ENCODE measurements at places on chromosomes 12 and 14.

GRCh38 chr12:57278465-57279381, 27.7 kb upstream of the STAC3 start:
- DNase-seq = no peak

- DNase-seq = no peak
These were observed 89.3 kb downstream of the EPS8 start for GRCh38 chr12:15699886-15700285.

DNA sequence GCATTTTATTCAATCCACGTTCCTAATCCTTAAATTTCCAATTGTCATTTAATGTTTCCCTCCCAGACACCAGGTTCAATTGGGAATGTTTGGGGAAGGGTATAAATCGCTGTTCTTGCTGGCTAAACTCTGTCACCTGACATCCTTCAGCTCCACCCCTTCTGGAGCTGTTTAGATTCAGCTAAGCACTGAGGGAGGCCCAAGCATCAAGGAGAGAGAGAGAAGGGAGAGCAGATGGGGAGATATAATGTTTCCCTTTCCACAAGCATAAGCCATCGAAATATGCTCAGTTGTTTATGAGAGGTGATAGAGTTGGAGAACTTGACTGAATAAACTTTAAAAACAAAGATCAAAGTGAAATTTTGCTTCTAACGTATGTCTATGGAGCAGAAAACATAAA, 1.8 kb downstream of the ABCC9 start:
- no peak for DNase-seq

GRCh38 chr12:50401500-50402081, 906 bp downstream of the LARP4 start:
- no peak for DNase-seq

DNA sequence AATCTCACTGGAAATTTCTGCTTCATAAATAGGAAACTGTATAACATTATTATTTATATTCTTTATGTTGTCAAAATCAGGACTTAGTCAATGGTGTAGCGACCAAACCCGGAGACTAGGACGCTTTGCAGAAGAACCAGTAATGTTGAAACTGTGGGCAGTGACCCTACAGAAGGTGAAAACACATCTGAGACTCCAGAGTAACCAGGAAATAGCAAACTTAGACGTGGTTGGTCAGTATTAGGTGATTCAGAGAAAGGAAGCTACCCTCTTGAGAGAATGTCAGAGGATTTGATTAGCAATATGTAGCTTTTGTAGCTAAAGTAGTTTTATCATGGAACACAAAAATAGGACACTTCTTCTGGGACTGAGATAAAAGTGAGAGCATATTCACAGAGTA, 381.9 kb downstream of the SLC16A7 start:
- no peak for DNase-seq

DNA sequence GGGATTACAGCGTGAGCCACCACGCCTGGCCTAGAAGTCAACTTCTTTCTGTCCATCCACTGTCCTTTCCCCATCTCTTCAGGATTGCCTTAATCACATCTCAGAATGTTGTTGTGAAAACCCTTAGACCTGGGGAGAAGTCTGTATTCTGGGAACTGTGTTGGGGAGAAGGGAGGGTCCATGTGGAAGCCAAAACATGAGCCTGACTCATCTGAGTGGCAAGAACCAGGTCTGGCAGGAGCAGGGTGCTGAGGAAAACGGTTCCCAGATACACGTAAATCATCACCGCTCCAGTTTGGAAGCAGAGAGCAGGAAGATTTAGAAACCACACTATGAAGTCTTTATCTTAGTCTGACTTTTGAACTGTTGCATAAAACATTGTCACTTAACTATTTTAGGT, 245.6 kb upstream of the RGS6 start:
- DNase-seq = no peak

DNA sequence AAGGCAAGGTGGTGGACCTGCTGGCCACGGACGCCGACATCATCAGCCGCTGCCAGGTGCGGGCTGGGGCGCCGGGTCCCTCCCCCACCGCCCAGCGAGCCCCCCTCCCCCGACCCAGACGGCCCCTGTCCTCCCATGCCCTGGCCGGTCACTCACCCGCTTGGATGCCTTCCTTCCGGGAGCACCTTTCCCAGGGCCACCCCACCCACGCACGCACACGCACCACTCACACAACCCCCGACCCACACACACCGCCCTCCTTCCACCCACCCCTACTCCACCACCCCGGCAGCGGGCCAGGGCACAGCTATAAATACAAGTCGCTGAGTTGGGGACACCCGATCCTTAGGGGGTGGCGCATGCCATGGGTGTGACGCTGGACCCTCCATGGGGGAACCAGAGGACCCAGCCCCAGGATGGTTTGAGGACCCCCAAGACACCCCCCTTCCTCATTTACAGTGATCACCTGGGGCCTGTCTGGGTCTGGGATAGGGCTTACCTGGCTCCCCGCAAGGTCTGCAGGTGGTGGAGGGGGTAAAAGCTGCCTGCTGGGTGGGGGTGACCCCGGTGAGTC, 465 bp downstream of the ADSS1 start:
- no peak for DNase-seq

- DNase-seq = no peak
These were observed 592 bp downstream of the KRT7 start for GRCh38 chr12:52233462-52234207.

GRCh38 chr12:100199023-100199346, 1.6 kb upstream of the ACTR6 start:
- no peak for DNase-seq

- no peak for DNase-seq
These were observed 5.7 kb downstream of the TMEM121 start for GRCh38 chr14:105531894-105532623.

- no peak for DNase-seq
These were observed 21.0 kb downstream of the HPD start for GRCh38 chr12:121837680-121838079.

GRCh38 chr12:76409074-76409473, 60.9 kb upstream of the BBS10 start:
- DNase-seq = no peak

DNA sequence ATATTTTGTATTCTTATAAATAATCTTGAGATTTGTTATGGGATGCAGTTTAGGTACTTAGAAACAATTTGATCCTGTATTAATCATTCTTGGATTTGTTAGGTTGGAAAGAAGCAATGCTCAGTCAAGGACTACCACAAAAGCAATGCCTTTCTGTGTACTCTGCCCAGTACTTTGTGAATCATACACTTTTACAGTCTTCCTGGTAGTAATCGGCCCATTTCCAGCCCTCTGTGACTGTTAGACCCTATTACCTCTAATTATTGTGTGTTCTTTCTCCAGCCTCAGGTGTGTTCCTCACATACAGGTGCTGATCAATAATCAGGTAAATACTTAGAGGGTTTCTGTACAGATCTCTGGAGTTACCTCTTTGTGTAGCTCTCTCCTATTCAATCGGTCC, 609.0 kb downstream of the KCNH5 start:
- DNase-seq = no peak

DNA sequence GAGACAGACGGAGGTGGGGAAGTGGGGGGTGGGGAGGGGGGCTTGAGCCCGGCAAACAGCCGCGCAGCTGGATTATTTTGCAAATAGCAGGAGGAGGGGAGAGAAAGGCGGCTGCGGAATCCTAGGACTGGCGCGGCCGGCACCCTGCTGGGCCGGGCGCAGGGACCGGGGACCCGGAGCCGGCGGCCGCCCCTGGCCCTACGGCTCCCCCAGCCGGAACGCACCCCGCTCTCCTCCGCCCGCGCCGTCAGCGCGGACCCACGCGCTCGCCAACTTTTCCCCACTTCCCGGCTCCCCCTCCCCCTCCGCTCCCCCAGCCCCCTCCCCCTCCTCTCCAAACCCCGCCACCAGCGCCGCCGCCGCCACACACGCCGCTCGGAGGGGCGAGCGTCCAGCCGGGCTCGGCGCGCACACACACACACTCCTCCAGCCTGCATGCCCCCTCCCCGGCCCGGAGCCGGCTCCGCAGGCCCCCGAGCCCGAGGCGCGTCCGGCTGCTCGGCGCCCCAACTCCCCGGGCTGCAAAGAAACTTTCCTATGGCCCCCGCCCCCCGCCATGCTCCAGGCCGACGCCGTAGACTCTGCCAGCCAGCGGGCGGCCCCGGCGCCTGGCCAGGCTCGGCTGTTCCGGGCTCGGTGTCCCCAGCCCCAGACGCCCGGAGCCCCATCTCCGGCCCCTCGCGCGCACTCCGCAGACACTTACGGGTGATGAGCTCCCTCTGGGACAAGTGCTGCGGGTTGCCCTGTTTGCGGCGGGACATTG, 1.4 kb downstream of the BCL11B start:
- no peak for DNase-seq

- DNase-seq = no peak
These were observed 69.6 kb downstream of the NT5DC3 start for GRCh38 chr12:103771466-103771865.

GRCh38 chr12:132197581-132198354, 53.5 kb downstream of the NOC4L start:
- no peak for DNase-seq

DNA sequence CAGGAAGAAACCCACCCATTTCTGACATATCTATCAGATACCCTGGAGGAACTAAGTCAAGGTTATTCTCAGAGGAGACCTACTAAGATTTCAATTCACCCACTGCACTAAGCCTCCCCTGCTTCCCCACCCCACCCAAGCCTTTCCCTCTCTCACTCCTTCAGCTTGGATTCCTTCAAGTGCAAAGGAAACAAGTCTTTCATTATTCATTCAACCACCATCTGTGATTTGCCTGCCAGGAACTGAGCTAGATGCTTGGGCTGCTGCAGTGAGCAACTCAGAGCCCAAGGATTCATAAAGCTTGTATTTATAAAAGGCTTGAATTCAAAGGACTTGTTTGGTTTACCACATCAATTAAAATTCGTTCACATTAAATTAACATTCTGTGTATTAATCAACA, 161.3 kb downstream of the GXYLT1 start:
- no peak for DNase-seq

All from stimulated activated CD4-positive, alpha-beta T cell treated with anti-CD3 and anti-CD28 coated beads, Interleukin-1b, Interleukin-23, amount 100 ng/mL, for 1 hour (primary cell).